Activated T-cell treated with anti-CD3 and anti-CD28 coated beads, Interleukin-2, amount 50 U/mL, for 24 hours (primary cell): ENCODE measurements at places on chromosomes 16 and 17.

DNA sequence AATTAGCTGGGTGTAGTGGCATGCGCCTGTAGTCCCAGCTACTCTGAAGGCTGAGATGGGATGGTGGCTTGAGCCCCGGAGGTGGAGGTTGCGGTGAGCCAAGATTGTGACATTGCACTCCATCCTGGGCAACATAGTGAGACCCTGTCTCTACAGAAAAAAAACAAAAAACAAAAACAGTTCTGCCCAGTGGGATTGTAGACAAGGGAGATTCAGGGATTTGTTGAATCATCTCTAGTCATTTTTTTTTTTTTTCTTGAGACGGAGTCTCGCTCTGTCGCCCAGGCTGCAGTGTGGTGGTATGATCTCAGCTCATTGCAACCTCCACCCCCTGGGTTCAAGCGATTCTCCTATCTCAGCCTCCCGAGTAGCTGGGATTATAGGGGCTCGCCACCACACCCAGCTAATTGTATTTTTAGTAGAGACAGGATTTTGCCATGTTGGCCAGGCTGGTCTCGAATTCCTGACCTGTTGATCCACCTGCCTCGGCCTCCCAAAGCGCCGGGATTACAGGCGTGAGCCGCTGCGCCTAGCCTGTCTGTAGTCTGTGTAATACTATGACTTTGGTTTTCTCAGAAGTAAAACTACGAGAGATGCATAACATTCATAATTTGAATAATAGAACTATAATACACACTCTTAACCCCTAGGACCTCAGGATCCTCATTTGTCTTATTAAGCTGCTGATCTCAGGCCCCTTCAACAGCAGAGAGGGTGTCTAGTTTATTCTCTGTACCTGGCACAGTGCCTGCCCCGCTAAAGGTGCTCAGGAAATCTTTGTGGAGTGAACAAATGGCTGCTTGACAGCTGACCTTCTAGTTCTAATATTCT lies 1.4 kb downstream of the TEN1 start:
- DNase-seq: no peak

DNA sequence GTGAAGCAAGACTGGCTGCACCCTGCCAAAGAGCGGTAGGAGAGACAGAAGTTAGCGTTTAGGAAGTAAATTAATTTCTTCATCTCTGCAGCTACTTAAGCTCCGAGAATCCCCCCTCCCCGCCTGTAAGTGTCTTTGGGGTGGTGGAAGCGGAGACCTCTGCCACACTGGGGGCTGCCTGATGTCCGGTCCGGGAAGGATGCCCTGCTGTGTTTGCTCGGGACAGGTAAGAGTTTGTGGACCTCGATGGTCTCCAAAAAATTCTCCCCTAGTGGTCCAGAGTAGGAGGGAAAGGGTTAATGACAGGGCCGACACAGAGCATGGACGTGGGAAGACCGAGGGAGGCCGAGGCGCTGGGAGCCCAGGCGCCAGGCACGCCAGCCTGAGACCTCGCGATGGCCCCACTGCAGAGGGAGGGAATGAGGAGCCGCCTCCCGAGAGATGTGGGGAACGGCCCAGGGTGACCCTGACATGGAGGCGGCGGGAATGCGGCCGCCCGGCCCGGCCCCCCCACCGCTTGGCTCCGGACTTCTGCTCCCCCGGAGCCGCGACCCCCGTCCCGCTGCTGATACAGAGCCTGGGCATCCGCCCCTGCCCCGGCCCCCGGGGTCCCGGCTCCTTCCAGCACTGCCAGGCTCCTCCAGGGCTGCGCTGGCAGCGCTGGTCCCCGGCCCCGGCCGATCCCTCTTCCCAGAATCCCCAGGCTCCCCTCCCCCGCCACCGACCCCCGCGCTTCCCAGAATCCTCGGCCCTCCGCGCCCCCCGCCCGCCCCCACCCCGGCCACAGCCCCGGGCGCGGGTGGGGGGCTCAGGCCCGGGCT lies 680 bp downstream of the ZNF629 start:
- DNase-seq: peak; percentile 51

GRCh38 chr16:1346422-1347285 lies 5.0 kb downstream of the TSR3 start:
- no peak for DNase-seq

GRCh38 chr17:50550661-50551432 lies 3.9 kb downstream of the SPATA20 start:
- DNase-seq: no peak

- DNase-seq: no peak
These were observed 120.6 kb upstream of the FOXF1 start for GRCh38 chr16:86389566-86390328.

DNA sequence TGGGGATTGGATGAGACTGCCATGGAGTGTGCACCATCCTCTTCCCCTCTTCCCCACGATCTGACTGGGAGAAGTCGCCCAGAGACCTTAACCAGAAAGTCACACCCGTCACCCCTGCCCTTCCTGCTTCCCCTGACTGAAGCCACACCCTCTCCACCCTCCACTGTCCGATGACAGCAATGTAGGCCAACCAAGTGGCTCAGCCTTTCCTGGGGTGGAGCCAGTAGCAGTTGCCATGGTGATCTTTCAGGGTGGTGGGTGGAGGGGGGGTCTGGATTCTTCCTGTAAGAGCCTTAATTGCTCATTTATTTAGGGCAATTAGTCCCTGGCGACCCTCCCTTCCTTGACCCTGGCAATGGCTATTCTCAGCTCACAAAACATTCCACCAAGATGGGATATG lies 37.5 kb upstream of the PHB1 start:
- no peak for DNase-seq

GRCh38 chr17:68344701-68345136 lies 53.4 kb downstream of the ARSG start:
- DNase-seq: peak; percentile 47

DNA sequence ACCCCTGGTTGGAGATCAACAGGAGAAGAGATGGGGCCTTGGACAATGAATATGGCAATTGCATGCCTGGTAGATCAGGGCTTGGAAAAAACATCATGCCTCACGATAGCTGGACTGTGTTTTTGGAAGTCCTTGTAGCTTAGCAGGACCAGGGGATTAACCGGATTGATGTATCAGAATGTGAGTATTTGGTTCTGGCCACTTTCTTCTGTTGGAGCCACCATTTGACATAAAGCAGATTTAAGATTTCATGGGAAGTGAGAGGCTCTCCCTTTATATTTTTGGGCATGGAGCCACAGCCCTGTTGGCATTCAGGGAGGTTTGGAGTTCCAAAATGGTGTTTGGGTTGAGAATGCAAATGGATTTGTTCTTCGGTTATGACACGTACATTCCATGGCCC lies 424.7 kb upstream of the MAF start:
- no peak for DNase-seq

- DNase-seq: peak; percentile 73
These were observed 313.0 kb downstream of the SEC14L1 start for GRCh38 chr17:77453613-77454241.

DNA sequence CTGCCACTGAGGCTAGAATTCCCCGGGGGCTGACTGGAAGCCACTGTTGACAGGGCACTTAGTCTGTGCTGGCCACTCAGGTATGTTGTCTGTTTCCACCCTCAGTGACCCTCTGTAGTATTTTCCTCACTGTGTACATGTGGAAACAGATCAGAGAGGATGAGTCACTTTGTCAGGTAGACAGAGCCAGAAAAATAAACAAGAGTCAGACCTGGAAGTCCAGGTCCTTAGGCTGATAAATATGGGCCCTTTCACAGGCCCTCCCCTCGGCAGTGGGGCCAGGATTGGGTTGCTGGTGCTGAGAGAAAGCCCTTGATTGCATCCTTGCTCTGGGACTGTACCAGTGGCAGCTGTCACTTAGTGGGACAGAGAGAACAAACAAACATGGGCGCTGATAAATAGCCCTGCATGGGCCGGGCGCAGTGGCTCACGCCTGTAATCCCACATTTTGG lies 21.3 kb downstream of the PGS1 start:
- DNase-seq: no peak

DNA sequence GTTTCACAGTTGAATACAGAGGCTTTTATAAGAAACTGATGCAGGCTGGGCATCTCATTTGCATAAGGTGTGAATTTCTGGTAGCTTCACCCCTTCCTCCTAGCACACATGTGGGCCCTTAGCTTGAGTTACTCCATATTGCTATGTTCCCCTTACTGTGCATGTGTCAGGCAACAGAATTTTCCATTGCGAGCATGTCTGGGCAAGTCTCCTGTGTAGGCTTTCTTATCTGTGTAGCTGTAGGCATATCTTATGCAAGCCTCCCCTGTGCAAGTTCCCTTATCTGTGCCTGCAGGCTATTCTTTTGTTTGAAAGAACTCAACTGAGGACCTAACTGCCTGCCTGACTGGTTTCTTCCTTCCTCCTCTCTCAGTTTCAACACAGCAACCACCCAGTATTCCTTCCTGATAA lies 597.4 kb upstream of the CDH5 start:
- DNase-seq: no peak

- DNase-seq: no peak
These were observed 51.0 kb upstream of the IRX5 start for GRCh38 chr16:54879681-54880080.

- no peak for DNase-seq
These were observed 42.5 kb downstream of the ARHGAP17 start for GRCh38 chr16:24972608-24973220.

GRCh38 chr16:17070882-17071592 lies 399.7 kb downstream of the XYLT1 start:
- DNase-seq: peak; percentile 78
